ENCODE measurements at places on chromosomes 7 and 10.
A peak's percentile ranks its signal among the peaks of the same experiment; 100 is the strongest.

DNA sequence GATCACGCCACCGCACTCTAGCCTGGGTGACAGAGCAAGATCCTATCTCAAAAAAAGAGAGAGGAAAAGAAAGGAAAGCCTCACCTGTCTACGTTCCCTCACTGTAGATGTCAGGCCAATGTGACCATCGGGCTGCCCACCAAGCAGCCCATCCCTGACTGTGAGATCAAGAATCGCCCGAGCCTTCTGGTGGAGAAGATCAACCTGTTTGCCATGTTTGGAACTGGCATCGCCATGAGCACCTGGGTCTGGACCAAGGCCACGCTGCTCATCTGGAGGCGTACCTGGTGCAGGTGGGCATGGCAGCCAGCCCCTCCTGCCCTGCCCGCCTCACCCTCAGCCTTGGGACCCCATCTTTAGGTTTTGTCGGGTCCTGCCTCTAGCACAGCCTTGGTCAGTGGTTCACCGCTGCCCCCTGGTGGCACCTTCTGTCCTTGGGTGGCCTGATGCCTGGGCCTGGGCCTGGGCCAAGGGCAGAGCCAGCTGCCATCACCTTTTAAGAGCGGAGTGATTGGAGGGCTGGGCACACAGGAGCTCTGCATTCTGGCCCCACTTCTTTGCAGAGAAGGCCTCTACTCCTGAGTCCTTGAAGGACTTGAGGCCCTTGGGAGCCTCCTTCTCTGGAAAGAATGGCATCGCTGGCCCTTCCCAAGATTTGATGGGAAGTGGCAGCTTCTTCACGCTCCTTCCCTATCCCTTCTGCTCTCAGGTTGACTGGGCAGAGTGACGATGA is 14.4 kb upstream of the AHCYL2 start:
- DNase-seq, result peak; percentile 19

GRCh38 chr7:99002827-99003212 is 124.5 kb downstream of the TRRAP start:
- no peak for DNase-seq

DNA sequence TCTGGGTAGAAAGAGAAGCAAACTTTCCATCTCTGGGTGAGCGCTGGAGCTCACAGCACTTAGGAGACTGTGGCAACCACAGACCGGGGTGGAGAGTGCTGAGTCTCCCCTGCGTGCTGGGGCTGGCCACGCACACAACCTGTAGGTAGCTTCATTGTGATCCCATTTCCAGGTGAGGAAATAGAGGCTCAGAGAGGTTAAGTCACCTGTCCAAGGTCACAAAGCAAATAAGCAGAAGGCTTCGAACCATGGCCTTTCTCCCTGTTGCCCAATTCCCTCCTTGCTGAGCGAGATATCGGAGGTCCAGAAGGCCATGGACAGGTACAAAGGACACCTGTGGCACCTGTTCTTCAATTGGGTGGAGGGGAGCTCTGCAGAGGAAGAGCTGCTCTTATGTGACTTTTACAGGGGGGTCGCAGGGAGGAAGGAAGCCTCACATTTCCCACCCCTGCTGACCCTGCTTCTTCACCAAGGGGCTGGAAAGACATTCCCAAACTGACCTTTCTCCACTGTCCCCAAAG is 39.4 kb downstream of the ZCCHC24 start:
- DNase-seq, result no peak

DNA sequence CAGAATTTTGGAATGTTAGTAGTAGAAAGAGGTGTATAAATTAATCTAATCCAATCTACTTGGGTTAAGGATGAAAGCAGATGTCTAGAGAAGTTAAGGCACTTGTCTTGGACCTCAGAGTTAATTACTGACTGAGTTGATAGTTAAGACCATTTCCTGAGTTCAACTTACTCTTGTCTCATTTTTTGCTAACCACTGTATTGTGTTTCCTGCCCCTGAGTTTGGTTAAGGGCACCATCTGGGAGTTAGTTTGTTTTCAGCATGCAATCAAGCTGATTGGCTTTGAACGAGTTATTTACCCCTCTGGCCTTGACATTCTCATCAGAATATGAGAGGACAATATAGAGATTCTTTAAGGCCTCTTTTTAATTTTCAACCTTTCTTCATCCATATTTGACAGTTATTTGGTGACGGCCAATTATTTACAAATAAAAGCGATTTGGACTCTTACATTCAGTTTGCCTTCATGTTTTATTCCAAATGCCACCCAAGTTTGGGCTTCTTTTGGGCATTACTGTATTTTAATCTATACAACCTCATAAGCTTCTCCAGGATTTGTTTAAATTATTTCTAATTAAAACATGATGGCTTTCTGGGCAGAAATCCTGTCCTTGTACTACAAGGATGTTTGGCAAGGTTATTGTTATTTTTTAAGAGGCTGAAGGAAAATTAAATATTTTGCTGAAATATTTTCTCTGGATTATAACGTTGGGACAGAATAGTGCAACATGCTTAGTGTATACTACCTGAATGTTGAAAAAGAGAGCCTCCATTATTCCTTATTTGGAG is 225.0 kb downstream of the CACNB2 start:
- no peak for DNase-seq

DNA sequence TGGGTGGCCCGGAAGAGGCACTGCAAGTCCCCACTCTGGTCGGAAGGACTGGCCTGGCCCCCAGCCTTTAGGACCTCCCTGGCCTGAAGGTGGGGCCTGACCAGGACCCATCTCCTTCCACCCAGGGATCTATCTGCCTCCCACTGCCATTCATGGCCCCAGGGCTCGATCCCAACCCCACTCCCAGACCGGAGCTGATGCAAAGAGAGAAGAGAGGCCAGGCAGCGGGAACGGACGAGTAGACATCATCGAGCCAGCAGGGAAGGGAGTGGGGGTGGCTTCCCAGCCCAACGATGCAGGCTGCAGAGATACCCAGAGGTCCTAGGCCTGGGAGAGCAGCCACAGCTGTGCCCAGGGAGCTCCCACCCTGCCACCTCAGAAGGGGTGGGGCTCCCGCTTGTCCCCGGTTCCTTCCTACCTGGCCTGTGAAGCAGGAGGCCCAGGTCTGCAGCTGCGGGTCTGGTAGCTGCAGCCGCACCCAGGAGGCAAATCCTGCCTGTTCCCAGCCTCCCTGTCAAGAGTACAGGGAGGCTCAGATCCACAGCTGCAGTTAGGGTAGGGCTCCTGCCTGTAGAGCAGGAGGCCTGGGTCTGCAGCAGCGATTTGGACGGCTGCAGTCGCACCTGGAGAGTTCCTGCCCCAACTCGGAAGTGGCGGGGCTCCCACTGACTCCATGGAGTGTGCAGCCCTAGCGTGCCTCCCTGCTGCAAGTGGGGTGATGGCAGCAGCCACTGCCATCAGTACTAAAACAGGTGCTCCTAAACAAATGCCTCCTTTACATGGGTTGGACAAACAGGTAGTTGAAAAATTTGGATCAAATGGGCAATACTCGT is 1151.0 kb upstream of the PHF14 start:
- no peak for DNase-seq

GRCh38 chr10:48768926-48769325 is 84.3 kb downstream of the WDFY4 start:
- DNase-seq, result no peak

- no peak for DNase-seq
Observed at GRCh38 chr7:29808075-29808801, 1.9 kb downstream of the WIPF3 start.

GRCh38 chr10:63436225-63436624 is 29.6 kb downstream of the JMJD1C start:
- no peak for DNase-seq

DNA sequence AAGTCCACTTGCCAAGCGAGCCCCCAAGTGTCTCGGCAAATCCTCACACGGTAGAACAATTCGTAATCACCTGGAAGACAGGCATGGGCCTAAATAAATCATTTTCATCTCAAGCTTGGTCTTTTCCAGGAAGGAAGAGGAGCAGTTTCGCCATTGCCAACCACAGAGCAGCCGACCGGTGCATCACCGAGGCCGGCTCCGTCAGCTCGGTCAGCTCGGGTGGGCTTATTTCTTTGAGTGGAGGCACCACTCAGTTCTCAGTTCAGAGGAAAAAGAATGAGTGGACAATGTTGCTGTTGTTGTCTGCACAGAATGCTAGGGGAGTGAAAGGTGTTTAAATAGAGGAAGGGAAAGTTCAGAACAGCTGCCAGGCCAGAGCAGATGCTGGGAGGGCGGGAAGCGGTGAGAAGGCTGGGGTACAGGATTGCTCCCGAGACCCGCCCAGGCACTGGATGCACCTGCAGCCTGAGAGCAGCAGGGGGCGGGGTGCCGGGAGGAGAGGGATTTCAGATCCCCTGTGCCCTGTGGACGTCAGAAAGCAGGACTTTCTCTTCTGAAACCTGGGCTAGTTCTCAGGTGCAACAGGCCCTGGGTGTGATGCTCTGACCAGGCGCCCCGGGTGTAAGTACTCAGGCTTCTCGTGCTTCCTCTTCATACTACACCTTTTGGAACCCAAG is 17.7 kb upstream of the IGFBP3 start:
- DNase-seq, result no peak

GRCh38 chr7:5418285-5418582 is 5.4 kb downstream of the TNRC18 start:
- DNase-seq, result no peak

GRCh38 chr7:11427686-11428273 is 404.2 kb downstream of the THSD7A start:
- DNase-seq, result no peak

DNA sequence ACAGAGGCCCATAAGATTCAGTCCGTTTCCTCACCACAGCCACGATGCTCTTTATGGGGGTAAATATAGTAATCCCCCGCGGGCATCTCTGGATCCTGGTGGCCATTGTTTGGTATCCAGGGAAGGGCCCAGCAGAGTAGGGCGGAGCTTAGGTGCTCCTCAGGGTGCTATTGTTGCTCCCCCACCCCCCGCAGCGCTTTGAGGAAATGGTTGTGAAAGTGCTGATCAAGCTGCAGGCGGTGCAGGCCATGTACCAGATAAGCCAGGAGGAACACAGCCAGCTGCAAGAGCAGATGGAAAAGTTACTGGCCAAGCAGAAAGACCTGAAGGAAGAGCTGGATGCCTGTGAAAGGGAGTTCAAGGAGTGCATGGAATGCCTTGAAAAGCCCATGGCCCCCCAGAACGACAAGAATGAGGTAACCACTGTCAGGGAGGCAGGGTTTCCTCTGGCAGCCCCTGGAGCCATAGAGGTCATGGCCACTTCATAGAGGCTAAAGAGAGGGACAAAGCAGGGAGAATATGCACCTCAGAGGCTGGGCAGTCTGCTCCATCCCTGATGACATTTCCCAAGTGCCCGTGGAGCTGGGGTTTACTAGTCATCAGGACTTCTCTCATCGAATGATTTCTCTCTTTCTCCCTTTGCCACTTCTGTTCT is 17.6 kb upstream of the FLNC start:
- no peak for DNase-seq

DNA sequence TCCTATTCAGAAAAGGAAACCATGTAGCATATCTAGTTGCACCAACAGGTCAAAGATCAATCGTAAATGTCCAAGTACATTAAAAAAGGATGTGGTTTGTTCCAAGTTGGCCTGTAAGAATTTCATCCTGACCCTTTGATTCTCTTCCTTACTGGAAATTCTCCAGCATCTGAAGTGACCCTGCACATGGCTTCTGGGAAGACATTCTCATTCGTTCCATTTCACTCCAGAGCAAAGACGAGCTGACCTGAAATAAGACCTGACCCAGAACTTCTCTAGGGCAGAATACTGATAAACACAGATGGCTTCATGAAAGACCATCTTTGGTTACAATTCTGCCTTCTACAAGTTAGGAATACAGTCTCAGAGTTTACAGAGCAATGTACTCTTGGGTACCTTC is 39.8 kb downstream of the ASB4 start:
- no peak for DNase-seq

- DNase-seq, result no peak
Observed at GRCh38 chr10:93963434-93963833, 30.3 kb upstream of the PLCE1 start.

GRCh38 chr10:22911889-22912762 is 15.7 kb upstream of the ARMC3 start:
- no peak for DNase-seq

- no peak for DNase-seq
Observed at GRCh38 chr10:86486856-86487255, 34.7 kb downstream of the WAPL start.

DNA sequence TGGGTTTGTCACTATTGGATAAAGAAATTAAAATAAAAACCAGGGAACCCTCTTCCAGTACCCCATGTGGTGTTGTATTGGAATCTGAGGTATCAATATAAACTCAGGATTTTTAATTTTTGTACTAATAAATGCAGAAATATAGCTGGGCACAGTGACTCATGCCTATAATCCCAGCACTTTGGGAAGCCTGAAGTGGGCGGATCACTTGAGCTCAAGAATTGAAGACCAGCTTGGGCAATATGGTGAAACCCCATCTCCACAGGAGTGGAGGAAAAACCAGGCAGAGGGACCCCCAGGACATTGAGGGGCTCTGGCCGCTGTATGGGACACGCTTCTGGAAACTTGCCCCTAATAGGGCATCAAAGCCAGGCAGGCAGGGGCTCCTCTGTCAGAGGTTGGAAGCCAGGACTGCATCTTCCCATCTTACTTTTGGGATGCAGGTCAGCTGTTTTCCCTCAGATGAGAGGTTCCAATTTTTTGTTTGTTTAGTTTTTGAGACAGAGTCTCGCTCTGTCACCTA is 11.1 kb downstream of the ADIRF start:
- DNase-seq, result no peak

- no peak for DNase-seq
Observed at GRCh38 chr10:104273899-104274575, 5.1 kb downstream of the GSTO2 start.

DNA sequence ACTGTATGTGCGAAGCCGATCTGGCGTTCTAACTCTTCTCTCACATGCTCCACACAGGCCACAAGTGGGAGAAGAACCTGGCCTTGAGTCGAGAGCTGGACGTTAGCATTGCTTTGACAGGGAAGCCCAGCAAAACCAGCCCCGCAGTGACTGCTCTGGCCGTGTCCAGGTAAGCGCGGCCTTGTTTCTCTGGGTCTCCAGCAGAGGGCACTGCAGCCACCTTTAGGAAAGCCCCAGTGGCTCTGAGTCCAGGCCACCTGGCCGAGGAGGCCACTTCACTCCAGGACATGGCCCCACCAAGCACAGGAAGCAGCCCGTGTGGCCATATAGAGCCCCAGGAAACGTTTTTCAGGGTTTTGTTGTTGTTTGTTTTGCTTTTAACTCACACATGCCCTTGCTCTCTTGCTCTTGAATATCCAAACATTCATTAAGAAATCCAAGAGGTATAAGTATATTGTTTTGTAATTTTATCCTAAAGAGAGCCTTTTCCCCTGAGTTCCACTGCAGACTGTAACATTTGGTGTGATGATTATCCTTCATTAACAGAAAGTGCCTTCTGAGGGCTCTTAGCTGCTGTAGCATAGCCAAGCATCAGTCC is 41.8 kb upstream of the LRRC18 start:
- no peak for DNase-seq

- DNase-seq, result no peak
Observed at GRCh38 chr10:17647326-17647725, 3.4 kb downstream of the STAM start.

DNA sequence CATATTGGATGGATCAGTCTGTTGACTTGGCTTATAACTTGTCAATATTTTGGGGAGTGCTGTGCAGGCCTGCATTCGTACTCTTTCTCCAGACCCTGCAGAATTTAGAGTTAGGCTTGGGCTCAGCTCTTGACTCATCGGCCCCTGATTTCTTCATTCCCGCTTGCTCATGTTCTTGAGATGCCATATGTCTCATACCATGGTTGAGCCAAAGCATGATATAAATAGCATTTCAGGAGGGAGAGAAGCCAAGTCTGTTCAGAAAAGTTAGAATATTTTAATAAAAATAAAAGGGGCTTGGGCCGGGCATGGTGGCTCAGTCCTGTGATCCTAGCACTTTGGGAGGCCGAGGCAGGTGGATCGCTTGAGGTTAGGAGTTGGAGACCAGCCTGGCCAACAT is 898.1 kb downstream of the TYW1 start:
- no peak for DNase-seq

Data from T-helper 17 cell (primary cell).